Naive B cell (primary cell): ENCODE measurements at places on chromosomes 12 and 14.

- DNase-seq = no peak
- no peaks in the 10 kb centered on the region for H3K36me3 ChIP-seq
- H3K27ac ChIP-seq = no peak overlapping the region
- peak overlapping the region; percentile 34 for H3K4me3 ChIP-seq
- H3K27me3 ChIP-seq = peaks cover 13% of the 10 kb centered on the region
Observed at GRCh38 chr14:97379091-97379531, 581.9 kb downstream of the VRK1 start.

DNA sequence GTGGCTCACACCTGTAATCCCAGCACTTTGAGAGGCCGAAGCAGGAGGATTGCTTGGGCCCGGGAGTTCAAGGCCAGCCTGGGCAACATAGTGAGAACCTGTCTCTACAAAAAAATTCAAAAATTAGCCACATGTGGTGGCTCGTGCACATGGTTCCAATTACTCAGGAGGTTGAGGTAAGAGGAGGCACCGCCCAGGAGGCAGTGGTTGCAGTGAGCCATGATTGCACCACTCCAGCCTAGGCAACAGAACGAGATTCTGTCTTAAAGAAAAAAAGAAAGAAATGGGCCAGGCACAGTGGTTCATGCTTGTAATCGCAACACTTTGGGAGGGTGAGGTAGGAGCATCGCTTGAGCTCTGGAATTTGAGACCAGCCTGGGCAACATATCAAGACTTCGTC, 33.5 kb downstream of the MAP1LC3B2 start:
- H3K36me3 ChIP-seq = no peaks in the 10 kb centered on the region
- no peak overlapping the region for H3K4me3 ChIP-seq
- H3K4me1 ChIP-seq = peaks cover 35% of the 10 kb centered on the region
- no peaks in the 10 kb centered on the region for H3K27me3 ChIP-seq
- DNase-seq = no peak

GRCh38 chr14:100891051-100891450, 12.5 kb downstream of the RTL1 start:
- peaks cover 14% of the 10 kb centered on the region for H3K27me3 ChIP-seq
- no peak overlapping the region for H3K27ac ChIP-seq
- H3K36me3 ChIP-seq = no peaks in the 10 kb centered on the region
- no peak for DNase-seq
- no peak overlapping the region for H3K4me3 ChIP-seq

GRCh38 chr14:101462726-101463565, 98.3 kb upstream of the DIO3 start:
- no peak overlapping the region for H3K27ac ChIP-seq
- H3K4me1 ChIP-seq = no peaks in the 10 kb centered on the region
- H3K36me3 ChIP-seq = no peaks in the 10 kb centered on the region
- H3K27me3 ChIP-seq = peaks cover 16% of the 10 kb centered on the region

- no peak overlapping the region for H3K4me3 ChIP-seq
- no peaks in the 10 kb centered on the region for H3K36me3 ChIP-seq
- no peak for DNase-seq
- no peaks in the 10 kb centered on the region for H3K27me3 ChIP-seq
- no peak overlapping the region for H3K27ac ChIP-seq
Observed at GRCh38 chr12:131907379-131908091, 13.1 kb downstream of the ULK1 start.

- no peak overlapping the region for H3K27ac ChIP-seq
- H3K36me3 ChIP-seq = no peaks in the 10 kb centered on the region
- peaks cover 14% of the 10 kb centered on the region for H3K27me3 ChIP-seq
- no peak for DNase-seq
Observed at GRCh38 chr12:5914387-5915149, 30.5 kb downstream of the ANO2 start.

- no peak for DNase-seq
- H3K36me3 ChIP-seq = no peaks in the 10 kb centered on the region
- no peaks in the 10 kb centered on the region for H3K4me1 ChIP-seq
- H3K4me3 ChIP-seq = no peak overlapping the region
- H3K27ac ChIP-seq = no peak overlapping the region
- H3K27me3 ChIP-seq = no peaks in the 10 kb centered on the region
Observed at GRCh38 chr12:44477331-44477980, 398.7 kb downstream of the NELL2 start.

- H3K4me3 ChIP-seq = no peak overlapping the region
- H3K27me3 ChIP-seq = no peaks in the 10 kb centered on the region
- H3K4me1 ChIP-seq = no peaks in the 10 kb centered on the region
Observed at GRCh38 chr12:113386866-113387566, 16.7 kb downstream of the SDS start.

DNA sequence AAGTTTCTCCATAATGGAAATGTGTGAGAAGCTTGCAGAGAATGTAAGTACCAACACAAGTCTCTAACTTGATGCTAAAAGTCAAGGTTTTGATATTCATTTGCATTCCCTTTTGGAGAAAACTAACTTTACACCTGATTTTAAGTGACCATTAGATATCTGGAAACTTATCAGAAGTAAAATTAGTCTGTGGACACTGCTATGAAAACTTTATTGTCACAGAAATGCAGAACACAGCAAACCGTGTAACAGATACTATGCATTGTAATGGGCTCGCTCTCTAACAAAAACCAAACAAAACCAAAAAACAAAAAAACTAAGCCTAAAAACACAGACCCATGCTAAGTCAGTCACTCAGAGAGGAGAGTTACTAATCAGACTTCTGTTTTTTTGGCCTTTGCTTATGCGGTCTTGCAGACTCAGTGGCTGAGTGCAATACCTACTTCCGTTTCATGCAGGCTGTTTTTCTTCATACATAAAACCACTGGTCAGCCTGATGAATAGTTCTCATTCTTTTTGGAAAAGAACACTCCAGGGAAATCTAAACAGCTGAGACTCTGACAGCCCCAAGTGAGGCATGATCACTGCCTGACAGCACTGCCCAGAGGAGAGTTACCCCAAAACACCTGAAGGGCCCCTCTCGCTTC, 35.7 kb downstream of the NRDE2 start:
- H3K27ac ChIP-seq = no peak overlapping the region
- DNase-seq = no peak
- H3K4me1 ChIP-seq = peaks cover 7% of the 10 kb centered on the region
- no peak overlapping the region for H3K4me3 ChIP-seq

DNA sequence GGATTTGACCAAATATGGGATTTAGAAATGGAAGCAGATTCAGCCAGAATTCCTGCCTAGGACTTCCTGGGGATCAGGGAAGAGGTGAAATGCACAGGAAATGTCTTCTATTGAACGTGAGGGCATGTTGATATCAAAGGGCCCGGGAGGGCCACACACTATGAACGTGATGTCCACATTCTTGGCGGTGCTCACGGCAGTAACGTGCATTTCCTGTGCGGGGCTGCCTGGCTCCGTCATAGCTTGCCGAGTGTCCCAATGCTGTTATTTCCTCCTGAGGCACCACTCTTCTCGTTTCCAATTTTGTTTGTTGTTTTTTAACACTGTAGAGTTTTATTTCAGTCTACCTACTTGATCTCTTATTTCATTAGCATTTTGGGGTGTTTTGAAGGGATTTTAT, 67.3 kb downstream of the ZNF664 start:
- H3K27me3 ChIP-seq = peaks cover 10% of the 10 kb centered on the region
- no peaks in the 10 kb centered on the region for H3K4me1 ChIP-seq
- H3K4me3 ChIP-seq = no peak overlapping the region

DNA sequence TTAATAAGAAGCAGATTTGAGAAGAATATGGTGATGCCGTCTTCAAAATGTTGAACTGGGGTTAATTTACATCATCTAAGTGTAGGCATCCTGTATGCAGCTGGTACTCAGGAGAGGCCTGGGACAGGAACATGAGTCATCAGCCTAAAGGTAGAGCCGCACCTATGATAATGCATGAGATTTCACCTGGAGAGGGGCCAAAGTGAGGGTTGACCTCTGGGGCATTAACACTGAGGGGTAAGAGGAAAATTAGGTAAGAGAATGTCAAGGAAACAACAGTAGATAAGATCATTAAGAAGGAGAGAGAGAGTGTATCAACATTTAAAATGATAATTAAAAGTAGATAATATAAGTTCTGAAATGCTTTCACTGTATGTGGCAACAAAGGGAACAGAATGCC, 20.2 kb upstream of the SSTR1 start:
- H3K27me3 ChIP-seq = peaks cover 5% of the 10 kb centered on the region
- no peaks in the 10 kb centered on the region for H3K36me3 ChIP-seq
- no peak for DNase-seq
- H3K4me3 ChIP-seq = no peak overlapping the region
- no peak overlapping the region for H3K27ac ChIP-seq
- H3K4me1 ChIP-seq = no peaks in the 10 kb centered on the region

DNA sequence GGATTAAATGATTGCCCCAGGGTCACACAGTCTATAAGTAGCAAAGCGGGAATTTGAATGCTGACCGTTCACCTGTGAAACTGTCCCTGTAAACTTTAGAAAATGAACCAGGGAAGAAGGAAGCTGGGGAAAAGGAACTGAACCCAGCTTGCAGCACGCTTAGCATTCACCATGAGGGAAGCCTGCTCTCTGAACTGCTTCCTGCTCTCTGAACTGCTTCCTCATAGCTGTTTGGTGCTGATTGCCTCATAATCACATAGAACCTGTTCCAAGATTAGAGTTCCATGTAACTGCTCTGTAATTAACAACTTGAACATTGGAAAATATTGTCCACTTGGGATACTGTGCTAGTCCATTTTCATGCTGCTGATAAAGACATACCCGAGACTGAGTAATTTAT, 1504.8 kb upstream of the TMEM132C start:
- peaks cover 15% of the 10 kb centered on the region for H3K36me3 ChIP-seq
- no peak overlapping the region for H3K27ac ChIP-seq
- no peaks in the 10 kb centered on the region for H3K4me1 ChIP-seq

DNA sequence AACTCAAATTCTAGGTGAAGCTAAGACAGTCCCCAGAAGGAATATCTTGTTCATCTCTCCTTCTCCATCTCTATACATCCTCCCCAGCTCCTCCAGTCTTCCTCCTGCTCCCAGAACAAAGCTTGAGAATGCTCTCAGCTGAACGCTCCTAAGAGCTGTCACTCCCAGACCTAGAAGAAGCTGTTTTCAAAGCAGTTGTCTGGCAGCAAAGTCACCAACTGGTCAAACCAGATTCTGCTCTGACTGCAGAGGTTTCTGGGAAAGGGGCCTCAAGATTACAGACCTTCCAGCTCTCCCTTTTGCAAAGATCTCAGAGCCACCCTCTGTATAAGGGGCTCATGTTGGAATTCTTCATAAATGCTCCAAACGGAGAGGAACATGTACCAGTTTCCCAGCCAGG, 9.6 kb upstream of the HSPB8 start:
- H3K36me3 ChIP-seq = no peaks in the 10 kb centered on the region
- H3K4me3 ChIP-seq = no peak overlapping the region
- H3K4me1 ChIP-seq = no peaks in the 10 kb centered on the region
- H3K27ac ChIP-seq = no peak overlapping the region
- H3K27me3 ChIP-seq = peaks cover 13% of the 10 kb centered on the region

- no peak overlapping the region for H3K27ac ChIP-seq
- DNase-seq = no peak
- H3K36me3 ChIP-seq = peaks cover 5% of the 10 kb centered on the region
Observed at GRCh38 chr14:68667313-68667791, 125.5 kb downstream of the ZFP36L1 start.

GRCh38 chr14:64114166-64114565, 180.0 kb downstream of the ESR2 start:
- no peaks in the 10 kb centered on the region for H3K27me3 ChIP-seq
- H3K4me3 ChIP-seq = no peak overlapping the region
- no peak for DNase-seq
- H3K36me3 ChIP-seq = peaks cover 6% of the 10 kb centered on the region
- no peaks in the 10 kb centered on the region for H3K4me1 ChIP-seq

DNA sequence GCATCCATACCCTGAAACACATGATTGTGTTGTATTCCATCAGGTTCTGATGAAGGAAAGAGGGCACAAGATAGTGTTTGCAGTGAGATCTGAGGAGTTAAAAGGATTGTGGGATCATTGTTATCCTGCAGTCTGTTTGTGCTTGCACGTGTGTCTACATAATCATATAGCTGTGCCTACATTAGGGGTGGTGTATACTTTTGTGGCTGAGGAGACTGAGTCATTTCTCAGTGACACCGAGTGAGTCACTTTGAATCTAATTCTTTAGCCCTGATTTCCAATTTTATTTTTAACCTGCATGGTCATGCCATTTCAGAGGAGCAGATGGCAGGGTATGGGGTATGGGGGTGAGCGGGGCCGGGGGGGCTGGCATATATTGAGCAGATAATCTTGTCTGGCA, 133.2 kb downstream of the ANO4 start:
- no peaks in the 10 kb centered on the region for H3K36me3 ChIP-seq
- no peak for DNase-seq
- H3K4me3 ChIP-seq = no peak overlapping the region
- no peak overlapping the region for H3K27ac ChIP-seq

GRCh38 chr14:95850429-95850828, 26.2 kb upstream of the TUNAR start:
- H3K4me3 ChIP-seq = no peak overlapping the region
- peaks cover 6% of the 10 kb centered on the region for H3K4me1 ChIP-seq
- no peak overlapping the region for H3K27ac ChIP-seq
- H3K27me3 ChIP-seq = peaks cover 6% of the 10 kb centered on the region

DNA sequence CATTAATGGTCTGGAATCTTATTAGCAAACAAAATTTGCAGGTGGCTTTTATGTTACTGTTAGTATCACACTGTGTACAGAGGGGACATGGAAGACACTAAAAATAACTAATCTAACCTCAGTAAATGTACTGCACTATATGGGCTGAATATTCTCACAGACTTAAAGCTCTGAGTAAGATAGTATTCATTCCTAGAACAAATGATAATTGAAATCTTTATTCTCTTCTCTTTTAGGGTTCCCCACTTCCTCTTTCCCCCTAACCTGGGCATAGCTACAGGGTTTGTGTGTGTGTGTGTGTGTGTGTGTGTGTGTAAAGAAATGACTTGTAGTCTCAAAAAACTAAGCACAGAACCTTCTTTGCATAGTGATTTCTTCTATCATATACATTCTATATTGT, 21.4 kb upstream of the HECTD1 start:
- no peak overlapping the region for H3K4me3 ChIP-seq
- no peak overlapping the region for H3K27ac ChIP-seq
- no peaks in the 10 kb centered on the region for H3K27me3 ChIP-seq
- DNase-seq = peak; percentile 10

GRCh38 chr12:45256721-45257120, 40.8 kb downstream of the ANO6 start:
- H3K4me3 ChIP-seq = no peak overlapping the region
- no peaks in the 10 kb centered on the region for H3K36me3 ChIP-seq
- DNase-seq = no peak
- peaks cover 25% of the 10 kb centered on the region for H3K4me1 ChIP-seq
